ENCODE measurements at places on chromosomes 6 and 20.

GRCh38 chr6:100065348-100065747, 71.3 kb upstream of the MCHR2 start:
- DNase-seq, result no peak

DNA sequence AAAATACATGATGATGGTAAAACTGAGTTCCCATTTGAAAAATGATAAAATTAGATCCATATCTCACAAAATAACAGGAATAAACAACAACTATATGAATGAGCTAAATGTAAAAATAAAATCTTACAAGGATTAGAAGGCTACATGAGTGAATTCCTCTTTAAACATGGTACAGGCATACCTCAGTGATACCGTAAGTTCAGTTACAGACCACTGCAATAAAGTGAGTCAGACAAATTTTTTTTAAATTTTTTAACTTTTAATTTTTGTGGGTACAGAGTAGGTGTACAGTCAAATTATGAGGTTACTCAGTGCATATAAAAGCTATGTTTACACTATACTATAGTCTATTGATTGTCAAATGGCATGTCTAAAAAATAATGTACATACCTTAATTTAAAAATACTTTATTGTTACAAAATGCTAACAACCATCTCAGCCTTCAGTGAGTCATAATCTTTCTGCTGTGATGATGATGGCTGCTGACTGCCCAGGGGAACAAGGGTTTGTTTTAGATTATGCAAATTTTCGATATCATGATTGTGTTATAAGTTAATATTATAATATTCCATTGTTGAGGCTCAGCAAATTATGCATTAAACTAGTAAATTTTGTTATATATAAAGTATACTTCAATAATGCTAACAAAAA, 222.8 kb upstream of the RUNX2 start:
- no peak for DNase-seq

DNA sequence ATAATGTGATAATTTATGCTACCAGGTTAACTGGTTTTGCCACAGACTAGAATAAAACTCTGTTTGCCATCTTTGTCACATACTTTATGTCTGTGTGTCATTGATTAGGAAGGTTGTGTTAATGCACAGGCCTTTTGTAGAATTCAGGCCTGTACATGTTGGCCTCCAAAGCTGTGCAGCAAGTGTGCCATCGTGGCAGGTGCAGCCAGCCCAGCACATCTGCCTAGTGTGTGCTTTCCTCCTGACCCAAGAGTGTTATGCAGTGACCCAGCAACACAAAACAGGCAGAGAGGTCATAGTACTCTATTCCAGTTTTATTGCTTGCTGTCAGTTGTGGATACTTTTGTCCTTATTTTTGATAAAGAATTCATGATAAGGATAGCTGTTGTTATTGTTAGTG, 3.7 kb downstream of the MAP3K4 start:
- no peak for DNase-seq

- no peak for DNase-seq
These were observed 62.7 kb upstream of the SYNDIG1 start for GRCh38 chr20:24406750-24407149.

- no peak for DNase-seq
These were observed 317.8 kb upstream of the SULF2 start for GRCh38 chr20:48102931-48103660.

- no peak for DNase-seq
These were observed 56.1 kb downstream of the SCML4 start for GRCh38 chr6:107768044-107768443.

- no peak for DNase-seq
These were observed 224.0 kb upstream of the PLN start for GRCh38 chr6:118324116-118324515.

DNA sequence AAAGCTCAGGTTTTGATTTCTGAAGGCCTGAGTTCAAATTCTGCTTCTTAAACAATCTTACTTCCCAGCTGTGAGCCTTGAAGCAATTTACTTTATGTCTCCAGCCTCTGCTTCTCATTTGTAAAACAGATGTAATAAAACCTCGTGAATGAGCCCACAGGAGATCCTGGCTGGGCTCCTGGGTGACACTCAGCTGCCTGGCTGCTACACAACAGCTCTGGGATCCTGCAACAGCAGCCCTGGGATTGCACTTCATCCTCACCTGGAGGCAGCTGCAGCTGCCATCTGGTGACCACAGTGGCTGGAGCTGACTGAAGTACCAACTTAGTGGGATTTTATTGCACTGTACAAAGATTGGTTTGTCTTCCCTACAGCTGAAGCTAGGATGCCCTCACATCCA, 98.6 kb downstream of the NDUFAF5 start:
- no peak for DNase-seq

- no peak for DNase-seq
These were observed 338.9 kb downstream of the ESR1 start for GRCh38 chr6:152146385-152146784.

DNA sequence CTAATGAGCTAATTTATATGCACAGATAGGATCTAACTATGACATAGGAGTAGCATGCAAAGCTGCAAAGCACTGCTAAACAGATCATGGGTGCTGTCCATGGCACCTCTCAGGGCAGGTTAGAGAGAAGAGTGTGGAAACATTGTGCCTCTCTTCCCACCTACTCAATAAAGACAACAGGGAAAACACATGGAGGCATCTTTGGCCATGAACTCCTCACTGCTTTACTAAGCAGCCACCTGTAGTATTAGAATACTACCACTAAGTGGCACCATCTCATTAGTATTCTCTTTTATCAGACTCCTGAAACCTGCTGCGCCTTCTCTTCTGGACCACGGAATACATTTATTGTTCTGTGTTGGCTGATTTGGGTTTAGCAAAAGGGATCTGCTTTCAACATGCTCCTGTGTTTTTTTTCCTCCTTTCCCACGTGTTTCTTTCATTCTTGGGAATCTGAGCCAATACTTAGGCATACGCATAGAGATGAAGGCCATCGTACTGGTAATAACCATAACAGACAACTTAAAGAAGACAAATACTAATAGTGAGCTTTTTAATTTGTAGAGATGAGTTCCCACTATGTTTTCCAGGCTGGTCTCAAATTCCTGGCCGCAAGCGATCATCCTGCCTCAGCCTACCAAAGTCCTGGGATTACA, 9.4 kb upstream of the HDDC2 start:
- no peak for DNase-seq

DNA sequence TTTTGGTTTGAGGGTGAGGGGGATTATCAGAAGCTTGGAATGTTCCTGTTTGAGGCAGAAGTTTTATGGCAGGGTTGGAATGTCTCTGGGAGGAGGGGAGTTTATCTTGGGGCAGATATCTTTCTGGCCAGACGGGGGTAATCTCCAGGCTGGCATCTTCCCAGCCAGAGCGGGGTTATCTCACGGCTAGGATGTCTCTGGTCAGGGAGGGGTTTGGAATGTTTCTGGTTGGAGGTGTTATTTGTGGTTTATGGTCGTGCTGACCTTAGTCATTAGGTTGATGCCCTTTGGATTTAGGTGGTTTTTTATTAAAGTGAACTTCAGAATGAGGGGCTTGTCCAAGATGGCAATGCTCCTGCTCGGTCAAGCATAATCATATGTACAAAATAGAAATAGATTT, 14.8 kb downstream of the PGK2 start:
- no peak for DNase-seq

GRCh38 chr6:167683028-167683862, 143.5 kb upstream of the AFDN start:
- DNase-seq, result no peak

DNA sequence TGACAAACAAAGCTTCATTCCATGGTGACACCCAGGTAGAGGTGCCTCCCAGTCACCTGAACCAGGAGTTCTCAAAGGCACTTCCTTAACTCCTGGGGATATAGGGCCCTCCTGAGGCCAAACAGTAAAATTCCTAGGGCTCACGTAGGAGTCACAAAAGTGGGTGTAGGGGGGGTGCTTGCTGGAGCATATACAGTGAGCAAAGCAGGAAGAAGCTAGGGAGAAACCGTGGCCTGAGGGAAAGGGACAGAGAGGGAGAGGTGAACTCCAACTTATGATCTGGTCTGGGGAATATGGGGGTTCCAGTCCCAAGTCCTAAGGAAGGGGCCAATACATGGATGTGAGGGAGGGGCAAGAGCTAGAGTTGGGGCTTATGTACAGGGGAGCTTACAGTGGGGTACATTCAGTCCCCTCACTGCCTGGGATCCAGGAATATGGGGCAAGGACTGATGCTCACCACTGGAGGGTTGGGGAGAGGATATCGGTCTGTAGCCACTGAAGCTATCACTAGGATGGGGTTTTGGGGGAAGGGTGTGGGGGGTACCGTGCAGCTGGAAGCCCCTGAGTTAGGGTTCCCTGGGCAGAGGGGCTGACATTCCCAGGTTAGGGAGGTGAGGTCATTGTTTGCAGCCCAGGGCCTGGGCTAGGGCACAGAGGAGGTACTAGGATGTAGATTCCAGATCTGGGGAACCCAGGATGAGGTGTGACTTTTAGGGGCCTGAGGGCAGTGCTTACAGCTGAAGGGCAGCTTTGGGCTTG, 950 bp downstream of the PEDS1 start:
- DNase-seq, result no peak

DNA sequence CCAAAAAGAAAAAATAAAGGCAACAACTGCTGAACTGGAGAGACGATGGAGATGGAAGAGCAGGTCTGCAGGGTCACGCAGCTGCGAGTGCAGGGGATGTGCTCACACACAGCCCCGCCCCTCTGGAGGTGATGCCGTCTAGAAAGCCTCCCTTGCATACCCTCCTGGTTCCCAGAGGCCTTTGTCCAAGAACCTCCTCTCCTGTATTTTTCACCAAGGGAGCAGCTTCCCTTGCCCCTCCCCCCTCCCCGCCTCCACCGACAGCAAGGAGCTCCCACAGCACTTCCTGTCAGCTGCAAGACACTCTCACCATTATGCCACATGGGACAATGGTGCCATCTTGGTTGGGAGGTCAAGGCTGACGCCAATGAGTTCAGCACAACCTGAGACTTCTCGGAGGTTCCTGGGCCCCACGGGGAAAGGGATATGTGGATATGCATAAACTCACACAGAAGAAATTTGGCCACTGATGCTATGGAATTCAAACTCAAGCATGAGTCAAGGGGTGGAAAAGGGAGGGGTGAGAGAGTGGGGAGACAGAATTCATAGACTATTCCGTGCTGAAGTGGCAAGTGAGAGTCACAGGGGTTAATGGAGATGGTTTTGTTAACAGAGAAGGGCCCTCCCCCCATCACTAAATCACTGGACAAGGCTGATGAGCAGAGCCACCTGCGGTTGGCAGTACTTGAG, 132.9 kb downstream of the SCML4 start:
- peak; percentile 23 for DNase-seq

- DNase-seq, result no peak
These were observed 12.2 kb upstream of the SHLD1 start for GRCh38 chr20:5737966-5738365.

DNA sequence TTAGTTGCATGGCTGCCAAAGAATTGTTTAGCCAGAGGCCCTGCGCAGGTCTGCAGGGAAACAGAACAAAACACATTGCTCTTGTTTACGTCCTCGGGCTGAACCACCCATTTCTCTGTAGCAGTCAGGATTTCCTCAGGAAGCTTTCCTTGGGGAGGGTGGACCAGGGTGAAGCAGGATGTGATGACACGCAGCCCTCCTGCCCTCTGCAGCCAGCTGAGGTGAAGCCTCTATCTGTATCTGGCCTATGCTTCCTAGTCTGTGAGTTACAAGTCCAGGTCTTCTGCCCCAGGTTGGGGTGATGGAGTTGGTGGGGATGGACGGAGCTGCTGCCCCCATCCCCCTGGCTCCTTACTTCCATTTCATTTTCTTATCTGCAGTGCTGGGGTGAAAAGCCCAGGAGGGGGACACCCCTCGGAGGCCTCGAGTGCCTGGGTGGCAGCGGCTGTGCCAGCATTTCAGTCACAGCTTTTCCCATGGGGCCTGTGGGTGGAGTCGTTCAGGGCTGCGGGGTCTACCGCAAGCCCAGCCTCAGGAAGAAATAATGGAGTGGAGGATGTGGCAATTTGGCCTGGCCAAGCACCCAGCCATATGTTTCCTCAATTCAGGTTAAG, 24.9 kb downstream of the SASH1 start:
- peak; percentile 36 for DNase-seq

- DNase-seq, result no peak
These were observed 44.1 kb downstream of the SNX9 start for GRCh38 chr6:157867155-157867559.

DNA sequence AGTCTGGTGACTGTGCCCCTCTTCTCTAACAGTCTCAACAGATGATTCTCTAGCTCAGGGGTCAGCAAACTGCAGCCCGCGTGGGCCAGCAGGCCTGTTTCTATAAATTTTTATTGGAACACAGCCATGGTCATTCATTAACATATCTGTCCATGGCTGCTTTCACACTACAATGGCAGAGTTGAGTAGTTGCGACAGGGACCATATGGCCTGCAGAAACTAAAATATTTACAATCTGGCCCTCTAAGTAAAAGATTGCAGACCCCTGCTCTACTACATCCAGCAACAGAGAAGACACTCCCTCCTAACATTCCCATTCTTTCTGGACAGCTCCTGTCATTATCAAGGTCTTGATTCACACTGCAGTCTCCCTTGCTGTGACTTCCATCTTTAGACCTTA, 45.2 kb downstream of the PLAGL2 start:
- no peak for DNase-seq

- DNase-seq, result no peak
These were observed at the start of gene GRIK2 for GRCh38 chr6:101393251-101393828. GRIK2 (plus strand) TSS chr6:101393708.

- no peak for DNase-seq
These were observed 340.0 kb upstream of the PRDM1 start for GRCh38 chr6:105746130-105746505.

Measured in AG09319 (cell line).